ENCODE measurements at places on chromosomes 2 and 18.

GRCh38 chr18:8373486-8373885, 235.8 kb upstream of the RAB12 start:
- no peak for DNase-seq

- DNase-seq, result no peak
Observed at GRCh38 chr2:55452879-55453278, 33.2 kb upstream of the CCDC88A start.

- DNase-seq, result no peak
Observed at GRCh38 chr18:3411327-3411726, 38.6 kb upstream of the TGIF1 start.

DNA sequence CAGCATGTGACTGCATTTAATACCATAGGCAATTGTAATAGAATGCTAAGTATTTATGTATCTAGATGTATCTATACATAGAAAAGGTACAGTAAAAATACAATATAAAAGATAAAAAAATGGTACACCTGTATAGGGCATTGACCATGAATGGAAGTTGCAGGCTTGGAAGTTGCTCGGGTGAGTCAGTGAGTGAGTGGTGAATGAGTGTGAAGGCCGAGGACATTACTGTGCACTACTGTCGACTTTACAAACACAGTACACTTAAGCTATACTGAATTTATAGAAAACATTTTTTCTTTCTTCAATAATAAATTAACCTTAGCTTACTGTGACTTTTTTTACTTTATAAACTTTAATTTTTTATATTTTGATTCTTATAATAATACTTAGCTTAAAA, 8.9 kb downstream of the DIS3L2 start:
- DNase-seq, result no peak

- DNase-seq, result no peak
Observed at GRCh38 chr2:72623481-72623880, 202.4 kb downstream of the EXOC6B start.

- DNase-seq, result no peak
Observed at GRCh38 chr2:31442376-31442775, 27.8 kb upstream of the XDH start.

- DNase-seq, result no peak
Observed at GRCh38 chr18:48785091-48785614, 165.6 kb downstream of the SMAD7 start.

- peak; percentile 51 for DNase-seq
Observed at GRCh38 chr18:37565101-37565976, at the start of gene CELF4. Gene CELF4 (minus strand): TSS chr18:37565798.

DNA sequence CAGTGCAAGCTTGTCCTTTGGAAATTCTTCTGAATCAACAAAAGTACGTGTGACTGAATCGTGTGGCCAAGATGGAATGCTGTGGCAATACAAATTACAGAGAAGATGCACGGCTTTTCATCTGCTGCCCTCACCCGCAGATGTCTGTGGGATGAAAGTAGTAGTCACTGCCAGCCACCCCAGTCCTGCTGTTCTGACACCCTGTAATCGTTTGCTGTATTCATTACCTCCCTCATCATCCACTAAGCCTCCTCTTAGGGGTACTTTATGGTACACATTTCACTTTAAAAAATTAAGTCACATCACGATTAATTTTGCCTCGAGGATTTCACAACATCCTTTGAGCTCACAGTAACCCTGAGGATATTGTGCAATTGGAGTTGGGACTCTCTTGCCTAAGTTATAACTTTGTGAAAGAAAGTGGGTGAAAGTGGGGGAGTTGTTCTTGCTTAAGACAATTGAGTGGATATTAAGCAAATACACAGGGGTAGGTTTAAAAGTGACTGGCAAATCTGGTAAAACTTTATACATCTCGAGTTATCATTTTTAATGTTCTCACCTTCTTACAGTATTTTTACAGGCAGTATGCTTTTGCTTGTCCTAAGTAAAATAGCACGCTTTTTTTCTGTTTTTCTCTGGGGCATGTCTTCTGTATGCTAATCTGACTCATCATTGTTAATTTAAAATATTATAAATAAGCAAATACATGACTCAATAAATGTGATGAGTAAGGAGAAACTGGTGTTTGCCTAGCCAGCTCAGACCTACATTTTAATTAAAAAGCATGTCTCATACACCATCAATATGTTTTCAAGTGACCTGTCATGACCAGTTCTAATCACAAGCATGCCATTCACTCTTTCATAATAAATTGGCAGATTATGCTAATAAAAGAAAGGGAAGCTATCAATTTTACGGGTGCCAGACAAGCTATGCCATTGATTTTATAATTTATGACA, 680.9 kb downstream of the IRS1 start:
- DNase-seq, result no peak

GRCh38 chr2:88125924-88126771, 1.7 kb downstream of the FABP1 start:
- no peak for DNase-seq

DNA sequence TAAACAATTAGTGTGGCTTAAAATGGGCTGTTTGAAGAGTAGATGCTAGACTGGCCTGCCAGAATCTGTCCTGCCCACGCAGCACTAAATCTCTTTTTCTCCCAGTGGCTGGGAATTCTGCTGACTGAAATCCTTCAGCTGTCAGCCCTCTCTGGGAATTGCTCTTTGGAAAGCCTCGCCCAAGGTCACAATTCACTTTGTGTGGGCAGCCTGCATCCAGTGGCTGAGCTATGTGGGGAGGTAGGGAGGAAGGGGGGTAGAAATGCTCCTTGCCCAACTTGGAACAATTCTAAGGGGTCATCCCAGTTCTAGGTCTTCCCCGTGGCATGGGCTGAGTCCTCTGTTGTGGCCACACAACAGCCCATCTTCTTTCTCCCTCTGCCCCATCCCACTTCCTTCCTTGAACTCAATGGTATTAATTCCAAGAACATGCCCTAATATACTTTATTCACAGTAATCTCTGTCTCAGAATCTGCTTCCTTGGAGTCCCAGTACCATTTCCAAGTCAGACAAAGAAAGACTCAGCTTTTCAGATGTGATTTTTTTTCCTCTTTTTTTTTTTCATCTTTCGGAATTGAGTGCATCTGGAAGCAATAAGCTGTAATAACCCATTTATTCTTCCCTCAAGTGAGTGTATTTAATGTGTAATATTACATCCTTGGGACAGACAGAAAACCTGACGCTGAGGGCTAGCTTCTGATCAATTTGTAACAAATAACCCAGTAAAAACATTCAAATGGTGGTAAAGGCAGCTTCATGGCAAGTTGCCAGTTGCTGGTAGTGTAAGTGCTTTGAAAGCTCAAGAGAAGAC, 189.4 kb downstream of the GPD2 start:
- DNase-seq, result no peak

GRCh38 chr2:164644036-164644700, 22.9 kb upstream of the GRB14 start:
- no peak for DNase-seq

- peak; percentile 39 for DNase-seq
Observed at GRCh38 chr2:208033701-208034502, 8.6 kb upstream of the PLEKHM3 start.

- DNase-seq, result no peak
Observed at GRCh38 chr2:197838579-197838978, 34.2 kb downstream of the PLCL1 start.
